ENCODE measurements at places on chromosomes 7 and 10. TPM values are rescaled to one million over a fixed set of nuclear protein-coding genes. Genes with fewer than 3 reads are reported as not detected.

Gene BHLHA15
- not detected for total RNA-seq

Gene ZNF22
- total RNA-seq: 7.9 TPM

Gene TMEM254
- 12.1 TPM for total RNA-seq

Gene IDI2
- total RNA-seq: not detected

Gene GJD4
- not detected for total RNA-seq

Gene BMPER
- total RNA-seq: 0.55 TPM

Gene DYDC2
- 0.12 TPM for total RNA-seq

Gene SUGCT
- total RNA-seq: 3.3 TPM

Gene PKD2L1
- not detected for total RNA-seq

Gene PYROXD2
- 10.9 TPM for total RNA-seq

Gene HERC4
- 76.7 TPM for total RNA-seq

Gene PLEKHA8
- 27.1 TPM for total RNA-seq

Gene FOXP2
- total RNA-seq: 0.12 TPM

Gene IL2RA
- not detected for total RNA-seq

Gene LIPK
- not detected for total RNA-seq

DNA sequence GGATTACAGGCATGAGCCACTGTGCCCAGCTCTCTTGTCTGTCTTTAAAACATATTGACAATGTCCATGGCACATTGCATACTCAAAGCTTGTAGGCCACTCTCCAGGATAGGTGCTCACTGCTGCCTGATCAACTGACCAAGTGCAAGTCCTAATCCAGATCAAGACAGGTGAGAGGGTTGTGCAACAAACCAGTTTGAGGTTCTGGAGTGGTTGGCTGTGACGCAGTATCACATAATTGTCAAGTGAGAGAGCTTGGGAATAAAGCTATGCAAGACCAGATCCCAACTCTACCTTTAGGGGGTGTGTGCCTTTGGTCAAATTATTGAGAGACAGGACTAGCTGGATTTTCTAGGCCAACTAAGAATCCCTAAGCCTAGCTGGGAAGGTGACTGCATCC is 43.0 kb upstream of the OPN4 start:
- DNase-seq: no peak

- no peak for DNase-seq
Observed at GRCh38 chr10:4083509-4084003, 298.5 kb upstream of the KLF6 start.

GRCh38 chr7:29332042-29332811 is 137.7 kb downstream of the CHN2 start:
- no peak for DNase-seq

DNA sequence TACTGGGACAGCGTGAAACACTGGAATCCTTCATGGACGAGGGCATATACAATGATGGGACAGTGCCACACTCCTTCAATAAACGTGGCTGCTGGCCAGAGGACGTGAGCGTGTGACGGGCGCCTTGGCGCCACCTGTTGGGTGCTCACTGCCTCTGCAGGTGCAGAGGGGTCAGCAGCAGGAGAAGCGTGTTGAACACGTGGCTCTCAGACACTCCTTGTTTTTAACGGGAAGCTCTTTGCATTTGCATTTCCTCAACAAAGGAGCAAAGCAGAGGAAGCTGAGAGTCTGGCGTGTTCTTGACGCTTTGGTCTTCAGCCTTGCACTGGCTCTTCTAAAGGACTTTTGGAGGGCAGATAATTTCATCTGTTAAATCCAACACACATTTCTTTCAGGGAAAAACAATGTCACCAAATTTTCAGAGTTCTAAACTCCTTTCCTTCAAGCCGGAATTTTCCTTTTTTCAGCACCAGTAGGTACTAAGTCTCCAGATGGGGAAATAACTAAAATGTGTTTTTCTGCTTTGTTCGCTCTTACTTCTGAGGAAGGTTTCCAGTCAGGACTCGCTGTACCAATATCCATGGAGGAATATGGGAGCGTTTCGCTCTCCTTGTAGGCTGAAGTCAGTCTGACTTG is 2.9 kb upstream of the GET4 start:
- DNase-seq: peak; percentile 88

DNA sequence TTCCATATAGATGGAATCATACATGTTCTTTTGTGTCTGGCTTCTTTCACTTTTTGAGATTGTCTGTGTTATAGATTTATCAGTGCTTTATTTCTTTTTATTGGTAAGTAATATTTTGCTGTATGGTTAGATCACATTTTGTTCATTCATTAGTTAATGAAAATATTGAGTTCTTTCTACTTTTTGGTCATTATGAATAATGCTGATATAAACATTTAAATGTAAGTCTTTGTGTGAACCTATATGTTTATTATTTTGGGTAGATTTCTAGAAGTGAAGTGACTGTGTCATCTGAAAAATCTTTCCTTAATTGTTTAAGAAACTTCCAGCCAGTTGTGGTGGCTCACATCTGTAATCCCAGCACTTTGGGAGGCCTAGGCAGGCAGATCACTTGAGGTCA is 11.4 kb upstream of the VWDE start:
- DNase-seq: no peak

DNA sequence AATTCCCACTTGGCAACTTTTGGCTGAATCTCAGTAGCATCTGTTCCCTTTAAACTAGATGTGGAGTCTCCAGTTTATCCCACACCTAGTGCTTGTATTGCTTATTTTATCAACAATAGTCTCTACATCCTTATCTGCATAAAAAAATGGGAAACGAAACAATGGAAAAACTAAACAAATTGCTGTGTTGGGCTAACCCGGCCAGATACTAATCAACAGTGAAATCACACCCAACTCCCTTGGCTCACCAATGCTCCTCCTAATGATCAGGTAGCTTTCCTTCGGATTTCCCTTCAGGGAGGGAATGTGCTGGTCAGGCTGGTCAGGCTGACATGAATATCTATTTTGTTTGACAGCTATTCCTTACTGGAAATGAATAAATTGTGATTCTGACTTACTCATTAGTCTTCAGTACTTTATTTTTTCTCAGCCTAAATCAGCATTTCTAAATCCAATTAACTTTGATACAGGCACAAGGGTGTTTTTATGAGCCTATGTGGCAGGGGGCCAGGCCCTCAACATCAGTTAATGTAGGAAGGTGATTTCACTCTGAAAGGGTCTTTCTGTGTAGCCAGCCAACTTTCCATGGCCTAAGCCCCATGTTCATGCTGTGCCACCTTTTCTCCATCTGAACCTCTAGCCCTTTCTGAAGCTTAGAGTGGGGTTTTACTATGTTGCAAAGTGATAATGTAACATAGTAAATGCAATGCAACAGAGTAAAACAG is 170.5 kb upstream of the NPSR1 start:
- no peak for DNase-seq

- DNase-seq: peak; percentile 96
Observed at GRCh38 chr10:103491729-103492364, 1.7 kb upstream of the NEURL1 start.

GRCh38 chr7:40717242-40717641 is 582.4 kb downstream of the SUGCT start:
- DNase-seq: peak; percentile 94

DNA sequence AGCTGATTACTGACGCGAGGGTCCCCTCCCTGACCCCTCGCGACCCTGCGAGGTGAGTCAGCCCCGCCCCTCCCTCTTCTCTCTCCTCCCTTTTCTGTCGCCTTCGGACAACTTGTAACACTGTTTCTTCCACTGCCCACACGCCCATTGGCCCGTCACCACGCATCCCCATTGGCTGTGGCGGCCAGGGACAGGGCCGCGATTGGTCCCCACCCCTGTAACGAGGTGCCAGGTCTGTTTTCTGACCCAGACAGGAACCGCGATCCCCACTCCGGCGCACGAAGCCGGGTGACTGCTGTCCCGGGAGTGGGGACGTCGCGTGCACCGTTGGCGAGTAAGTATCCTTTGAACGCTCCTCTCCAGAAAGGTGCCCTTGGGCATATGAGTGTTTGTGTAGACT is at the start of gene STRA8:
Gene STRA8 (plus strand): TSS at position 269 of the 400 bp plus-strand sequence. CDS start 6,687 bp downstream, outside the sequence.
- no peak for DNase-seq

- DNase-seq: no peak
Observed at GRCh38 chr10:22442063-22442462, 96.8 kb downstream of the SPAG6 start.

DNA sequence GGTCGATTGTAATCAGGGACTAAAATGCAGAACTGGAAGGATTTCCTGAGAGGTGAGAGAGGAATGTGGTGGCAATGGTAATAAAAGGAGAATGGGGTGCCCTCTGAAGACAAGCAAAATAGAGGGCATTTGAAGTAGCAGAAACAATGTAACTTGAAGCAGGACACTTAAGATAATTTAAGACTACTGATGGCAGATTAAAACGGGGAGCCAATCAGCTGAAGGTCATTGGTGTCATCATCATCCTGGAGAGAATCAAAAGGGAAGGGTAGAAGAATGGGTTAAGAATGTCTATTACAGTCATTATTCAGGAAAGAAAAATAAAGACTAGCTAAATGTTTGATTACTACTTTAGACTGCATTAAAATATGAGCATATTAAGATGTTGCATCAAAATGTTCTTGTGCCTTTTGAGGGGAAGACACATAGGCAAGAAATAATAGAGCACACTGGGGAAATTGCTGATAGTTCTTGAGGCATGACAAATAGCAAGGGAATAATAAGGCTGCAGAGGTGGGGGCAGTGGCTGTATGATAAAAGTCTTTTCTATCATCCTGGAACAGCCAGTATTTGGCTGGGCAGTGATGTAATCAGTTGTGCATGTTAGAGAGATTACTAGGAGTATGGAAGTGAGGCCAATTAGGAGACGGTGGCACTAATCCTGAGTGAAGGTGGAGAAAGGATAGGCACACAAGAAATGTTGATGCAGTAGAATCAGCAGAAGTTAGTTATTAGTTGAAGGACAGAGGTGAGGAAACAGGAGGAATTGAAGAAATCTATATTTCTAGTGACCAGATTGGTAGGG is 60.2 kb downstream of the CCDC71L start:
- no peak for DNase-seq

- no peak for DNase-seq
Observed at GRCh38 chr10:126838316-126838715, 66.9 kb upstream of the DOCK1 start.

GRCh38 chr10:27743877-27744801 is 1.5 kb downstream of the MKX start:
- DNase-seq: no peak

- DNase-seq: peak; percentile 93
Observed at GRCh38 chr7:67913604-67914003, 917.0 kb downstream of the TYW1 start.

- peak; percentile 43 for DNase-seq
Observed at GRCh38 chr7:43764807-43765491, 6.5 kb downstream of the BLVRA start.

GRCh38 chr7:66359656-66360211 is 154.6 kb downstream of the TPST1 start:
- DNase-seq: no peak

DNA sequence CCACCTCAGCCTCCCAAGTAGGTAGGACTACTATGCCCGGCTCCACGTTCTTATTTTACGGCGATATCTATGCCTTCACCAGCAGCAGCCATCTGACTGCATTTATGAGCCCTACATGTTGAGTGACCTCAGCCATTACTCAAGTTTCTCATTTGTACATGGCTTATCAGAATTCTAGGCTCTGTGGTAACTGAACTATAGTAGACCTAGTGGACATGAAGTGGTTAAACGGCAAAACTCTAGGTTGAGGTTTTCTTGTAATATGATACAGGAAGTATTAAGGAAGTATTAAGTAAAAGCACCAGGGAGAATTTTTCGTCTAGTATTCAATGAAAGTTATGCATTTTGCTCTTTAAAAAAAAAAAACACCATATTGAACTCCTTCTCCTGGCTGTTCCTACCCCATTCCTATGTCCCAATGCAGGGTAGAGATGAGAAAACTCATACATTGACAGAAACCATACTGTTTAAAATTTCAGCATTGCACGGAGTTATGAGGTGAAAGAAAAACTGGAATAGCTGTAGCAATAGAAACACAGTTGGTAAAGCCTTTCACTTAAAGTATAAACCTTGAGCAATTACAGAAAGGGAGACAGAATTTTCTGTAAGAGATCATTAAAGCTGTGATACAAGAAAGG is 39.8 kb upstream of the EPC1 start:
- DNase-seq: no peak

- peak; percentile 35 for DNase-seq
Observed at GRCh38 chr10:34145715-34146114, 669.4 kb downstream of the PARD3 start.

DNA sequence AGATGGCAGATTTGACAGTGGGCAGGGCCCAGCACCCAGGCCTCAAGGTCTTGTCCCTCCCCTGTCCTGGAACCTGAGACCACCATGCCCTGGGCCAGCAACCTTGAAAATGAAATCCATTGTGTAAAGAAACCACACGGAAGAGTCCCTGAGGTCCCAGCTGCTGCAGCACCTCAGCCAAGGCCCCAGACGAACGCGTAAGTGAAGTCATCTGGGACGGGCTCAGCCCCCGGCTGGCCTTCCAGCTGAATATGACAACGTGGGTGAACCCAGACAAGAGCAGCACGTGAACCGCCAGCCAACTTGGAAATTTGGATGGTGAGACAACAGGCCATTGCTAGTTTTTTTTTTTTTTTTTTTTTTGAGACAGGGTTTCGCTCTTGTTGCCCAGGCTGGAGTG is 70.3 kb downstream of the CYTH3 start:
- DNase-seq: no peak

DNA sequence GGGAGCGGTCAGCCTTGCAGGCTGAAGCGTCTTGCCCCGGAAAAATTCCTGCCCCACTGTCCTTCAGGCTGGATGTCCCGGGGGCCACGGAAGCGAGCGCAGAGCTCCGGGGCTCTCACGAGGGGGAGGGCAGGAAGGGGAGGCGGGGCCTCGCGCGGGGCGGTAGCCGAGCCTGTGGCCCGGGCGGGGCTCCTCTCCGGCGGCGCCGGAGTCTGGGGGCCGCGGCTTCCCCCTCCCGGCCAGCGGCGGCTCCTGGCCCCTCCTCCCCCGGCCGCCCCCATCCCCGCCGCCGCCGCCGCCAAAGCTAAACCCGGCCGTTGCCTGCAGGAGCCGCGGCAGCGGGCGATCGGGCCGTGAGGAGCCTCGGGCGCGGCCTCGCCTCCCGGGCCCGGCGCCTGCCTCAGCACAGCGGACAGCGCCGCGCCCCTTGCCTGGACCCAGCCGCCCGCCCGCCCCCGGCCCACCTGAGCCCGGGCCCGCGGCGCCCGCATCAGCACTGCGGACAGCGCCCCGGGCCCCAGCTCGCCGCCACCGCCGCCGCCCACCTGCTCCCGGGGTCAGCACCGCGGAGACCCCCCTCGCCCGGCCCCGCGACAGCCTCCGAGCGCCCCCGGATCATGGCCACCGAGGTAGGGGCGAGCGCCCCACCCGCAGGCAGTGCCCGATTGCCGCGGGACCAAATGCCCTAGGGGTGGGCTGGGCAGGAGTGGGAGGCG is at the start of gene GOLGA7B:
Gene GOLGA7B (plus strand): TSS at position 157 of the 716 bp plus-strand sequence. CDS start 461 bp downstream, at position 618.
- no peak for DNase-seq

GRCh38 chr10:75611172-75611992 is 180.0 kb downstream of the LRMDA start:
- DNase-seq: no peak

- no peak for DNase-seq
Observed at GRCh38 chr10:84543948-84544347, 215.6 kb downstream of the CCSER2 start.

- DNase-seq: no peak
Observed at GRCh38 chr7:28688174-28688573, 270.0 kb downstream of the TRIL start.

DNA sequence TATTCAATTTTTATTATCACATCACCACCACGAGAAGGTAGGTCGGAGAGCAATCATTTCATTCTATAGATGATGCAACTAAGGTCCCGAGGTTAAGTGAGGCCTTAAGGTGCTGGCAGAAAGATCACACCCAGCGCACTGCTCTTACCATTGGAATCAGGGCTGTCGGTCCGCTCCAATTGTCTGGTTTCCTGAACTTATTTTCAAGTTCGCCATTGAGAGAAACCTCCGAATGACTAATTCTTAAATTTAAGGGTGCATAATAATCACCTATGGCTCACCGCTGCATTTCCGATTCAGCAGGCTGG is 625 bp upstream of the GSTO2 start:
- DNase-seq: peak; percentile 27

Measured in A172 (cell line).